ENCODE measurements at places on chromosomes 3 and 15. TPM values are rescaled to one million over a fixed set of nuclear protein-coding genes. Genes with fewer than 3 reads are reported as not detected.

DNA sequence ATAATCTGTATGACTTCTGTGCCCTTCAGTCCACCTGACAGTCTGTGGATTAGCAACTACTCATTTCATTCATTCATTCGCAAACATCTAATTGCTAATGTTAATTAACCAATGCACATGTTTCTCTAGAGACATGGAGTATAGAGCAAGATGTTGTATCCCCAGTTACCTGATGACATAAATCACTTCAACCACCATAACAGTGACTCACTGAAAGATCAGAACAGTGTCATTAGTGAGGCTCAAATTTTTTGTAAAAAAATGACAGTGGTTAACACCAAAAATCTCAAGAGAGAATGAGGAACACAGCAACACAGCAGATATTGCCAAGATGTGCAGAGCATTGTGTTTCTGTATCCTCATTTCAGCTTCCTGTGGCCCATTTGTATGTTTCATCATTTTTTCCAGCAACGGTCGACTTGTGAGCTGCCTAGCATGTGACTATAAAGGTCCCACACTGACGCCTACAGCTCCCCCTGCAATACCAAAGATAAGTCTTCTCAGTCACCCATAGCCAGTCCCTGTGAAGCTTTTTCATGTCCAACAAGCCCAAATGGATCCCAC, 3.7 kb upstream of the PLD1 start:
- DNase-seq = peak; percentile 85

DNA sequence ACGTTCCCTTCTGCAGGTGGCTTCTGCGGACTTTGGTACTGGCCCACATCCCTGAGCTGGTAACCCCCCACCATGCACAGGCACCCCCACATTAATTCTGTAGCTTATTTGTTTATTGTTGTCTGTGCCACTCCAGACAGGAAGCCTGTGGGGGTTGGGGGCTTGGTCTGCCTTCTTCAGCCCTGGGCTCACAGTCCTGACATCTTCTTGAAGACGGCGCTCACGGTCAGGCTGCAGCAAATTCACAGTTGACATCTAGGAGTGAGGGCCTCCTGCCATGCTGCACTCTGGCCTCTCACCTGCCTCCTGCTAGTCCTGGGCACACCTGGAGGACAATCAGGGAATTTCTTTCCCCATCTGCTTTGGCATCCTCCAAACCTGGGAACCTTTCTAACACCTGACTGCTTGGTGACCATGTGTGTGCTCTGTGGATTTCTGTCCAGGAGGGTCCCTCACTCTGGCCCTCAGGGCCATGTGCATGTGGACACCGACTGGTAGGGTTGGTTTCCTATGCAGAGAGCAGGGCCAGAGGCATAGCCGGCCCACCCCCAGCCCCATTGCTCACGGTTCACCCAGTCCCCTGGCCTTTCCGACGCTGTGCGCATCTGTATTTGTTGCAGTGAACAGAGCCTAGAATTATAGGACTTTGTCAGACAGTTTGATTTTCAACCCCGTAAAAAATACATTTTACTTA, 68.8 kb downstream of the APBA2 start:
- DNase-seq = no peak

- no peak for DNase-seq
Observed at GRCh38 chr3:66361356-66361755, 139.5 kb downstream of the LRIG1 start.

DNA sequence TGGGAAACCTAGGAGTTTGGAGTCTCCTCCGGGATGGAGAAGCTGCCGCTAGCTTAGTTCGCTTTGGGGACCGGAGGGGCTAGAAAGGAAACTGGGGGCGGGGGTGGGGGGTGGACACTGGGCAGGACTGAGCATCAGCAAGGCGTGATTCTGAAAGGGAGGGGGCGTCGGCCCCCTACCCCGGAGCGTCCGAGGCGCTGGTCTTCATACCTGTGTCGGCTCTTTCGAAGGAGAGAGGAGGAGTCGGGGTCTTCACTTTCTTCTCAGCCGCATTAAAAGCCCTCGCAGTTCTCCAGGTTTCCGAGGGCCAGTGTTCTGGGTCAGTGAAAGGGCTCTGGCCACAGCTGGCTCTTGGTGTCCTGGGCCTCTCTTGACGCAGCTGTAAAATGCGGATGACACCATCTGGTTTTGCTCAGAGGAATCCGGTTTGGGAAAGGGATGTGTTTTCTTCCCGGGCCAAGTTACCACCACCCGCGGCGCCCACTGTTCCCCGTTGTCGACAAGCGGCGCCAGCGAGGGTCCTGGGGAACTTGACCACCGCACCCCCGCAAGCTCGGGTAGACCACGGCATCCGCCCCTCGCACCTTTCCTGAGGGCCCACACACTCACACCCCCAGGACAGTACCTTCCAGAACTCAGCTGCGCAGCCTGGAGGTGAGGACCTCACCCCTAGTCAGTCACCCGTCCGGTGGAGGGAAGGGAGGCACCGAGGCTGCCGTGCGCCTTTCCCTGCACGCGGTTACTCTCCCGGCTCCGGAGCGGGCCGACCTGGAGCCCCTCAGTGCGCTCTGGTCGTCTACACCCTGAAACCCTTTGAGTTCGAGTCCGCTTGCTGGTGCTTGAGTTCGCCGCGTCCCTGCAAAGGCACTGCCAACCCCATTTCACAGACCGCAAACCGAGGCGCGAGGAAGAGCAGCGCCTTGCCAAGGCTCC, 660 bp downstream of the CCK start:
- peak; percentile 84 for DNase-seq

GRCh38 chr3:178966299-178967176, 105.1 kb downstream of the ZMAT3 start:
- DNase-seq = peak; percentile 68

DNA sequence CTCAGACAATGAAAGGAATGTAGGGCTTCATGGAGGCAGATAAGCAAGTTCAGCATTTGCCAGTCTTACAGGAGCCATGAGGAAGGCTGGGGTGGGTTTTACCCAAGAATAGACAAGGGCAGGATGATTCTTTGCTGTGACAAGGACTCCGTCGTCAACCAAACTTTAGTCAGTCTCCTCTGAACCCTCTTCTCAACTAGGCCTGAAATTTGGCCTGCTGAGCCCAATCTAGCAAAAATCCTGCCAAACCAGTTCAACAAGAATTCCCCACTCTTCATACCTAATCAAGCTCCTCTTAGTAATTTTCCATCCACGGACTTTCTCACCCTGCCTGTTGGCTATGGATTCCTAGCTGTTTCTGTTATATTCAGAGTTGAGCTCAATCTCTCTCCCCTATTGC, 280.5 kb downstream of the TBL1XR1 start:
- no peak for DNase-seq

- no peak for DNase-seq
Observed at GRCh38 chr3:159234306-159234705, 432.5 kb downstream of the MFSD1 start.

GRCh38 chr3:113275929-113276750, 64.8 kb downstream of the BOC start:
- peak; percentile 88 for DNase-seq

- peak; percentile 29 for DNase-seq
Observed at GRCh38 chr3:165195640-165196576, at the start of gene SLITRK3. Gene SLITRK3, minus strand, starts transcription at chr3:165196384. Its CDS starts 5,554 bp downstream, at chr3:165190830.

- no peak for DNase-seq
Observed at GRCh38 chr3:127815001-127815400, 7.3 kb downstream of the MGLL start.

- DNase-seq = peak; percentile 67
Observed at GRCh38 chr15:99424978-99425656, 140.7 kb upstream of the MEF2A start.

- DNase-seq = no peak
Observed at GRCh38 chr3:18888370-18888769, 259.9 kb upstream of the KCNH8 start.

DNA sequence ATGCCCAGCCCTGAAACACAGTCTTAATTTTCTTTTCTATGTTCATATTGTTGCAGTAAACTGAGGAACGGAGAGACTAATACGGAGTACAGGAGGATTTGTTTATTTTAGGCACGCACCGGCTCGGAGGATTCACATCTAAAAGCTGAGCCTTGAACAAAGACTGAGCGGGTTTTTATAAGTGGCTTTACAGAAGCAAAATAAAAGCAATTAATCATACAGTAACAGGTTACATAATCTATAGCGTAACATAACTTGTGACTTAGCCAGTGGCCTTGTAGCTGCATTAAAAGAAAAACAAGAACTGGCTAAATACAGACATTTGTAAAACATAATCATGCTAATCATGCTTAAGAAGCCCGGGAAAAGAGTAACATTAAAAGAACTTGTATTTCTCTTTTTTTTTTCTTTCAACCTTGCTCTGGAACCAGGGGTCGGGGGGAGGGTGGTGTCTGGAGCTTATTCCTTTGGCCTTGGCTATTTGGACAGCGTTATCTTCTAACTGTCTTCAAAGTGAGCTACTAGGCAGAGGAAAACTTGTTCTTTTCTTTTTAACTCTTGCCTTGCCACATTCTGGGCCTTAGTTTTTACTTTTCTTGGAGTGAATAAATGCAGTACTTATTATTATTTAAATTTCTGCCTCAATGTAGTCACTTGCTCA, 17.5 kb downstream of the NUSAP1 start:
- no peak for DNase-seq

- DNase-seq = no peak
Observed at GRCh38 chr3:260898-261297, 64.3 kb downstream of the CHL1 start.

DNA sequence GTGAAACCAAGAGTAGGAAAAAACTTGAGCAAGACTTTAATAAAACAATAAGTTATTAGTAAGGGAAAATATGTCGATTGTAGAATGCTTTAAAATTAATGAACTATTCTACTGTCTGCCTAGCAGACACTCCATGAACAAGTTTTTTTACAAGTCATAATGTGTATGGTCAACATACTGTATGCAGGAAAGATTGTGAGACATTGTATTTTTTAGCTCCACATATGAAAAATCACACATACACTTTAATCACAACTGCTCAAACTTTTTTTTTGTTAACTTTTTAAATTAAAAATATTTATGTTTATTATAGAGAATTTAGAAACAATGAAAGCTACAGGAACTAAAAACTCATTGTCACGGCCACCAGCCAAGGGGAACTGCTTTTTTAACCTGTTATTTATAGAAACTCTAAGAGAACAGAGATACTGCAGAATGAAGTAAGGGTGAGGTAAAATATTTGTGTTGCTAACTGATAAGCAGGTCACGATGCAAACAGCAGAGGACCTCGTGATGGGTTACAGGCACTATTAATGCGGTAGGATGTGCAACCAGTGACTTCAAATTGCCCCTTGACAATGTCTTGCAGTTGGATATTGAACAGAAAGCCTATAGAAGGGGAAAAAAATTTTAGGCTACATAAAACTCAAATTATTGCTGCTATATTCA, 53.0 kb downstream of the THSD4 start:
- no peak for DNase-seq

DNA sequence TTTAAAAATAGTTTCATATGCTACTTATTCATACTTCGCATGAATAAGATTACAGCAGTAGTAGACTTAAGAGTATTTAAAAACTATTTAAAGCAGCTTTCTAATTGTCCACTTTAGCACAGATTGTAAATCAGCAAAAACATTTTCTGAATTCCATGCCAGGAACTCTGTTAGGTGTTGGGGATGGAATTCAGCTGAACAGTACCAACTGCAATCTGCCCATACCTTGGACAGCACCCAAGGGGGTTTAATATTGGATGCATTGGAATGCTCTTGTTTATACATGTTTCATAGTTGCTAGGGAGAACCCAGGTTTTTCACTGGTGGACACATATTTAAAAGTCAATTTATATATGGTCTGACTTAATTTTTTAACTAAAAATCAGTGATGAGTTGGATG, 74.8 kb downstream of the PPM1L start:
- peak; percentile 28 for DNase-seq

DNA sequence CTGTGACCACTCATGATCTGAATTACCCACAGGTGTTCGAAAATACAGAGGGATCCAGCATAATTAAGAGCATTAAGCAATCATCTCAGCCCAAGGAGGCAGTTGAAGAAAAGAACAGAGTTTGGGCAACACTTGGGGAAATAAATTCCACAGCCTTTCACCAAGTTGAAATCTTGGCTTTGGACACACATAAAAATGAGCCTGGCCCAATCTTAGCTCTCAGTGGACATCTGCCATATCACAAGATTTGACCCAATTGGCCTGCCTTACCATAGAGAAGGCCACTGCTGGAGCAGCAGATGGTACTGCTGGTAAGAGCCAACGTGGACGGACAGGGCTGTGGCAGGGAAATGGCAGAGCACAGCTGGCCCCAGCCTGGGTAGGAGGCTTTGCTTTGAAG, 13.0 kb downstream of the FOXP1 start:
- no peak for DNase-seq

GRCh38 chr15:68602459-68603215, 23.8 kb downstream of the CORO2B start:
- DNase-seq = no peak

DNA sequence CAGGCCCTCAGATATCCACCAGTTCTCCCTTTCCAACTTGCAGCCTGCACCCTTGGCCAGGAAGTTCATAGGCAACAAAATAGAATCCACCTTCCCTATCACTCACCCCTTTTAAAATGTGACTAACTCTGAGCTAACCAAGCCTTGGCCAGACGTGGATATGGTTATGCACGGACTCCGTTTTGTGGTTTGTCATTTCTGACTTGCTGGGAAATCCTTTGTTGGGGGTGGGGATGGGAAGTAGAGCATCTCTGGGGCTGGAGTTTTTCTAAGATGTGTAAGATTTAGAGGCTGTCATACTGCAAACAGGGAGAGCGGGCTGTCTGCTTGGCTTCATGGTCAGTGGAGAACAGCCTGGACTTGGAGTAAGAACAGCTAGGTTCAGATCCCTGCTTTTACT, 62.6 kb downstream of the SMAD3 start:
- no peak for DNase-seq

GRCh38 chr3:64621726-64622395, 65.9 kb downstream of the ADAMTS9 start:
- DNase-seq = peak; percentile 45

DNA sequence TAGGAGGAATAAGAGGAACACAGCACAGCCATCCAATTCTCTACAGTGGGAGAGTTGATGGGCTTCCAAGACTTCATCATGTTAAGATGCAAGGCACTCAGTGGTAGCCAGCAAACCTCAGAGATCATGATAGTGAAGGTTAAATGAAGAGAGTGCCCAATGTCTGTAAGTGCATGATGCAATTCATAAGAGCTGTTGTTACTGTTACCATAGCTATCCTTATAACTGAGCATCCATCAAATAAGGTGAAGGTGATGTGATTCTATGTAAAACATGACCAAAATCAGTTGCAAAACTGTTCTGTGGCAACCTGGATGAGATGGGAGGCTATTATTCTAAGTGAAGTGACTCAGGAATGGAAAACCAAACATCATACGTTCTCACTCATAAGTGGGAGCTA, 289.7 kb downstream of the MAGI1 start:
- DNase-seq = no peak

The PLSCR5 gene
- polyA plus RNA-seq = not detected

The CHRM5 gene
- polyA plus RNA-seq = not detected

The PPP1R14D gene
- 0.23 TPM for polyA plus RNA-seq

The SLC15A2 gene
- polyA plus RNA-seq = 37.4 TPM

The PPM1M gene
- polyA plus RNA-seq = 18.2 TPM

The TICRR gene
- polyA plus RNA-seq = 4.8 TPM

The FAM219B gene
- polyA plus RNA-seq = 47.1 TPM

The MNS1 gene
- polyA plus RNA-seq = 8.2 TPM

The GABRR3 gene
- polyA plus RNA-seq = not detected

The SPESP1 gene
- 1.8 TPM for polyA plus RNA-seq

Measured in muscle of leg (tissue), 16 donors.